ENCODE measurements at places on chromosomes 4 and X. TPM values are rescaled to one million over a fixed set of nuclear protein-coding genes. Genes with fewer than 3 reads are reported as not detected.

Gene NKRF
- 6.3 TPM for total RNA-seq

Gene PAGE2
- total RNA-seq: not detected

Gene MBTPS2
- 6.9 TPM for total RNA-seq

Gene GBA3
- not detected for total RNA-seq

Gene CXCL11
- 0.66 TPM for total RNA-seq

Gene GRIA2
- total RNA-seq: under 0.01 TPM

Gene SMPX
- total RNA-seq: not detected

Gene ARSJ
- 64.5 TPM for total RNA-seq

Gene CITED1
- total RNA-seq: 0.38 TPM

Gene PWWP3B
- total RNA-seq: not detected

Gene SH3RF1
- 17.4 TPM for total RNA-seq

Gene PF4V1
- not detected for total RNA-seq

Gene CDKL2
- total RNA-seq: under 0.01 TPM

Gene MAPK10
- not detected for total RNA-seq

Gene SATL1
- total RNA-seq: not detected

Gene ZRSR2
- 5.1 TPM for total RNA-seq

Gene NDP
- 1.3 TPM for total RNA-seq

Gene PAGE5
- total RNA-seq: not detected

Gene IBSP
- not detected for total RNA-seq

Gene DUSP21
- not detected for total RNA-seq

Gene NMU
- total RNA-seq: 0.72 TPM

Gene FANCB
- total RNA-seq: 4.0 TPM

Gene TMEM255A
- under 0.01 TPM for total RNA-seq

Gene DBET
- not detected for total RNA-seq

Measured in endothelial cell of coronary artery (primary cell).